Activated T-cell treated with anti-CD3 and anti-CD28 coated beads, Interleukin-2, amount 50 U/mL, for 72 hours (primary cell): ENCODE measurements at places on chromosomes 7 and 10. TPM values are rescaled to one million over a fixed set of nuclear protein-coding genes. Genes with fewer than 3 reads are reported as not detected.

The GDF2 gene
- not detected for total RNA-seq

The HEPACAM2 gene
- not detected for total RNA-seq

DNA sequence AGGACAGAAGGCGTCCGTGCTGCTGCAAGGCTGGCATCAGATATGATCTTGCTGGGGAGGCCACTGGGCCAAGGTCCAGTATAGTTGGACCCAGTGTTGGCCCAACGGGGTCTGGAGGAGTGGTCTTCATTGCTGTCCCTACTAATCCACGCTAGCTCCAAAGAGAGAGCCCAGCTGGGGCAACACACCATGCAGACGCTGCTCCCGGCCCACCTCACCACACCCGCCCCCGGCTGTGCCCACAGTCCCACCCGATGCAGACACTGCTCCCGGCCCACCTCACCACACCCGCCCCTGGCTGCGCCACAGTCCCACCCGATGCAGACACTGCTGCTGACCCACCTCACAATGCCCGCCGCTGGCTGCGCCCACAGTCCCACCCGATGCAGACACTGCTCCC is 121.5 kb downstream of the VIPR2 start:
- DNase-seq: no peak

GRCh38 chr10:79937701-79938151 is 11.2 kb downstream of the SFTPD start:
- DNase-seq: no peak

DNA sequence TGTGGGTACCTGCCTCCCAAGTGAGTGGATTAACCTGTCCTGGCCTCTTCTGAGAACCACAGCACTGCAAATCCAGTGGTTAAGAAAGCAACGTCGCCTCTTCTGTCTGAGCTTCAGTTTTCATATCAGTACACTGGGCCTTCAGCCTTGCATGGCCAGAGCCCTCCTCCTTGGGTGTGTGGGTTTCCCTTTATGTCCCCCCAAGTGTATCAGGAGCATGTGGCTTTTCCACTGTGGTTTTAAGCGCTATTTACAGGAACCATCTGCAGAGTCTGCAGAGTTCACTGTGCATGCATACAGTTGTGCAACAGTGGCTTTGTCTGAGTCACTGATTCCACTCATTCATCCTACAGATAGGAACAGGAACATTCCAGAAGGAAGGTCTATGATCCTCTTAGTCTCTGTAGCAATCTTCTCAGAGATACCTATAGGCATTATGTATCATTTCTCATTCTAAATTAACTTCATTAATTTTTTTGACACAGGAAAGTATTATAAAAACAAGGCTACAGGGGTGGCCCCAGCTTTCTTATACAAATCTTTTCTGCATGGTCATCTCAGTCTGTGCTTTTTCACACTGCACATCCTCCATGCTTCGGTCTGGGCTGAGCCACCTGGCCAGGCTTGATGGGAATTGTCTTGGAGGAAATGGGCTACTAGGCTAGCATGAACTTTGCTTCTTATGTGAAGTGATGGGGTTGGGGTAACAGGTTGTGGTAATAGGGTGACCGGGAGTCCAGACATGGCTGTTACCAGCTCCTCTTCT is 17.1 kb downstream of the MBL2 start:
- no peak for DNase-seq
